ENCODE measurements at places on chromosomes 5 and 9.

DNA sequence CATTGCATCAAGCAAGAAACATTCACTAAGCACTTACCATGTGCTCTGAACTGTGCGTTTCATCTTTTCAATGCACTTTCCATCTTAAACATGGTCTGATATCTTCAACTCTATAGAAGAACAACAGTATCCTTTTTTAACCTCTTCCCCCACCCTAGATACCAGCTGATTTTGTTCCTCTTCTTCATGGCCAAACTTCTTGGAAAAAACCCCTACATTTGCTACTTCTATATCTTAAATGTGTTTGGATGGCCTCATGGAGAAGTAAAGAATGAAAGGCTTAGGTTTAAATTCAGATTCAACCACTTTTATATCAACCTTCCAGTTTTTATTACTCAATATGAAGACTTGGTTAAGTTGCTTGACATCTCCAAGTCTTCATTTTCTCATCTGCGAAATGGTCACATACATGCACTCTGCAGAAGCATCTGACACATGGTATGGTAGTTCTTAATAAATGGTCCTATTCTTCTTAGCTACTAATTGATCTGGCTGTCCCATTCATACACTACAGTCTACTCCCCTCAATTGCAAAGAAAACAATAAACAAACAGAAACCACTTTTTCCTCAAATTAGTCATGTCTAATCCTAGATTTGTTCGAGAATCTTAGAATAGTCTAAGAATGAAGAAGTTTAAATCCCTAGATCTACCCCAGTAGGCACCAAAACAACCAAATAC, 59.4 kb downstream of the FYB1 start:
- DNase-seq, result no peak

GRCh38 chr9:132673355-132673754, 3.1 kb downstream of the GTF3C4 start:
- DNase-seq, result no peak

- no peak for DNase-seq
These were observed 45.6 kb upstream of the SLC30A5 start for GRCh38 chr5:69048230-69048629.

GRCh38 chr9:120363697-120364096, 216.3 kb downstream of the CDK5RAP2 start:
- DNase-seq, result no peak

- no peak for DNase-seq
These were observed 15.7 kb upstream of the GRHPR start for GRCh38 chr9:37406603-37407401.

DNA sequence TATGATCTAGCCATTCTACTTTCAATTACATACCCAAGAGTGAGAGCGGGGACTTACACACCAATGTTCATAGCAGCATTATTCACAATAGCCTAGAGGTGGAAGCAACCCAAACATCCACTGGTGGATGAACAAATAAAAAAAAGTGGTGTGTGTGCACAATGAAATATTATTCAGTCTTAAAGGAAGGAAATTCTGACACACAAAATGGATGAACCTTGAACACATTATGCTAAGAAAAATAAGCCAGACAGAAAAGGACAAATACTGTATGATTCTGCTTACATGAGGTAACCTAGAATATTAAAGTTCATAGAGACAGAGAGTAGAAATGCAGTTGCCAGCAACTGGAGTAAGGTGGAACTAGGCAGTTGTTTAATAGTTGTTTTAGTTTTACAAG, 22.1 kb downstream of the ETF1 start:
- no peak for DNase-seq

DNA sequence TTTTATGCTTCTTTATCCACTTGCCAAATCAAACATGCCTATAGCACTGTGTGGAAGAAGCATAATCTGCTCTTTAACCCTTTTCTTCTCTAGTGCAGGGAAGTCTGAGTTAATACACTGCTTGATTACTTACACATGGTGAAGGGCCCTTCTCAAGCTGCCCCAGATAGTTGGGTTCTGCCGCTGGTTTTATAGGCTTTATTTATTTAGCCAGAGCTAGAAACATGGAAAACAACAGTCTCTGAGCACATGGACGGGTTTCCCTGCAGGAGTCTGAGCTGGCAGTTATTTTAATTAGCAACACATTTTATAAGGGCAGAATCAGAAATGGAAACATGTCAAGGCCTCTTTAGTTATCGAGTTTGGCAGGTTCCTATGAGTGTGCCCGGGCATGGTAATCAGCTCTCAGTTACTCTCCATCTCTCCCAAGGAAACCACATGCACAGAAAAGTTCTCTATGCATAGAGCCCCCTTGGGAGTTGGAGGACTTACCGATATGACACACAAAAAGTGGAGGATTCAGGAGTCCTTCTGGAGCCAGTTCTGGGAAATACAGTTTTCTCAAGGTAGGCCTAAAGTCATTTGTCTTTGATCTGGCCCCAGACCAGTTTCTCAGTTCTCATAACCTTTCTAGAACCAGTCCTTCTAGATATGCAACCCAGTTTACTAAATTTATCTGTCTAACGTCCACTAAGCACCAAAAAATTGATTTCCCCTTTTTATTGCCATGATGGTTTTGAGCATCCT, 564.8 kb downstream of the ACTL7B start:
- no peak for DNase-seq

GRCh38 chr5:148416921-148417320, 33.2 kb downstream of the FBXO38 start:
- DNase-seq, result no peak

- DNase-seq, result no peak
These were observed 526.5 kb downstream of the RAB3C start for GRCh38 chr5:59109383-59109782.

- DNase-seq, result no peak
These were observed 59.8 kb upstream of the ZBED3 start for GRCh38 chr5:77146896-77147295.

GRCh38 chr9:81827616-81828296, 100.5 kb upstream of the SPATA31D4 start:
- DNase-seq, result no peak

DNA sequence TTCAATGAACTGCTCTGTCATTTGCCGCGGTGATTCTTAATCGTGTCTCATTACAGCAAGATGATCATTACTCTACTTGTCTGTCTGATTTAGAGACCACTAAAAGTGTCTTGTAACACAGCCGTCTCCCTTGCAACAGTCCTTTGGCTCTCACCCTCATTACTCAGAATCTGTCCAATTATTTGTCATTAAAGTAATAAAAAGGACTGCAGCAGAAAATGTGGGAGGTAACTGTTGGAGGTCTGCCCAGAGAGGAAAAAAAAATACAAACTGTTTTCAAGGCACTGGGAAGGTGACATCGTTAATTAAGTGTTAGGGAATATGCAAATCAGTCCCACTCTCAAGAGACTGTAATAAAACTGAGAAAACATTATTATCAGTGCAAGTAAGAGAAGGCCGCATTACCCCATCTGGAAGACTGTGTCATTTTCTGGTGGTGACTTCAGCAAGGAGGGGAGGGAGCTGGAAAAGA, 281.0 kb downstream of the RASEF start:
- no peak for DNase-seq

GRCh38 chr5:119385536-119386128, 29.8 kb downstream of the TNFAIP8 start:
- no peak for DNase-seq

- DNase-seq, result no peak
These were observed 144.7 kb downstream of the TRPM6 start for GRCh38 chr9:74742792-74743730.

- DNase-seq, result no peak
These were observed 650 bp downstream of the MRRF start for GRCh38 chr9:122265149-122265915.

GRCh38 chr5:57871496-57871895, 388.9 kb upstream of the ACTBL2 start:
- DNase-seq, result no peak

DNA sequence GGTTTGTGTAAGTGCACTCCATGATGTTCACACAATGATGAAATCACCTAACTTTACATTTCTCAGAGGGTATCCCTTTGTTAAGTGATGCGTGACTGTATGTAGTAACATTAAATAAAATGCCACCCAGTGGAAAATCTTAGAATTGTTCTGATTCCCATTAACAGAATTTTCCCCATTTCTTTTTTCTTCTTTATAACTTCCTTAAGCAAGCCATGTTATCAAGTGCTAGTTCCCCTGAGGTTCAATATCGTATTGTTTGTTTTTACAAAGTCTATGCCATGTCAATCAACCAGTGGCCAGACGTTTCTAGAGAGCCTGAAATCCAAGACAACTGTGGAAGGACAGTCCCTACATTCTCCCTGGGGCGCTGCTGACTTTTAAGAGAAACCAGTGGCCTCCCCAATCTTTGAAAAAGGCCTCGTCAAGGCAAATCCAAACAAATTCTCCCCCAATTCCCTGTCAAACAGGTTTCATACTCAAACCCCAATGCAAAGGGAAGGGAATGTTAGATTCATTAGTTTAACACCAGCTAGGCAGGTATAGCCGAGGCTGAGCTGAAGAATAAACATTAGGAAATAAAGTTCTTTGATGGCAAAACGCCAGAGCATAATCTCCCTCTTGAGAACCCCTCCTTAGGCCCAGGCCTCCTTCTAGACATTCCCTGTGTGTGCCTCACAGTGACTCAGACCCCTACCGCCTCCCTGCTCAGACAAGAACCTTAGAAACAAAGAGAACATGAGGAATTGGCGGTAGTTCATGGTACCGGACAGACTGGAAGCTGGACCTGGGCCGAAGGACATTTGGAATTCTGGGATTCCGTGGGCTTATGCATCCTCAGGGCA, 198.7 kb downstream of the GNA14 start:
- DNase-seq, result no peak

- no peak for DNase-seq
These were observed 7.8 kb downstream of the NINJ1 start for GRCh38 chr9:93126151-93126781.

GRCh38 chr5:145846081-145846480, 10.9 kb upstream of the PRELID2 start:
- DNase-seq, result no peak

- DNase-seq, result no peak
These were observed 117.3 kb upstream of the LPCAT1 start for GRCh38 chr5:1641041-1641440.

DNA sequence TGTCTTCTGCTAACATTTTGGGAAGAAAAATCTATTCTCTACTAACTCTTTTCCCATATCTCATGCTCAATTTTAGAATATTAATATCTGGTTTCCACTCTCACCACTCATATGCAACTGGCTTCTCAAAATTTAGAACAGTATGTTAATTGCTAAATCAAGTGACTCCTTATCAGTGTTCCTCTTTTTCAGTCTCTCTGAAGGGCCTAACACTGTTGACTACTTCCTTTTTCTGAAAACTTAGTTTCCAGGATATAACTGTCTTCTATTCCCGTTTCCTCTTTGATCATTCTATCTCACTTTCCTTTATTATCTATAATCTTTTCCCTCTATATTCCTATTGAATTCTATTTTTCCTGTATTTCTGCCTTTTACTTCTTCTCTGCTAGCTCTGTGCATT, 1717.2 kb upstream of the C9orf72 start:
- no peak for DNase-seq

- DNase-seq, result peak; percentile 25
These were observed at the start of gene PCDHGA10 for GRCh38 chr5:141412854-141413539. PCDHGA10 (plus strand) TSS chr5:141412987; CDS start chr5:141413176, 189 bp downstream.

DNA sequence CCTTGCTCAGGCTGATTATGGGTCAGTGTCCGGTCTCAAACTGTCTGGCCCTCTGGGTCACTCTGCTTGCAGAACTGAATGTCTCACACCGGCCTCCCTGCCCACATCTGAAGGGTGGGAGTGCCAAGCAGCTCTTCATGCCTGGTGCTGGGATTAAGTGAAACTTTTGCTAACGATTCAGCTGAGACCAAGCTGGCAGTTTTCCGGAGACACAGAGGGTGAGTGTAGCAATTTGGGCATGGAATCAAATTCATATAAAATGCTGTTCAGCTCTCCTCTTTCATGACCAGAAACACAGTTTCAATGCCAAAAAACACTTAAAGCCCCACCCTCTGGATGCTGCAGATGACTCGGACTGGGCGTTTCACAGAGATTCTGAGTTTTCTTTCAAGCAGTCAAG, 207.5 kb downstream of the NXNL2 start:
- no peak for DNase-seq

GRCh38 chr9:20378851-20379250, 243.4 kb downstream of the MLLT3 start:
- DNase-seq, result no peak

DNA sequence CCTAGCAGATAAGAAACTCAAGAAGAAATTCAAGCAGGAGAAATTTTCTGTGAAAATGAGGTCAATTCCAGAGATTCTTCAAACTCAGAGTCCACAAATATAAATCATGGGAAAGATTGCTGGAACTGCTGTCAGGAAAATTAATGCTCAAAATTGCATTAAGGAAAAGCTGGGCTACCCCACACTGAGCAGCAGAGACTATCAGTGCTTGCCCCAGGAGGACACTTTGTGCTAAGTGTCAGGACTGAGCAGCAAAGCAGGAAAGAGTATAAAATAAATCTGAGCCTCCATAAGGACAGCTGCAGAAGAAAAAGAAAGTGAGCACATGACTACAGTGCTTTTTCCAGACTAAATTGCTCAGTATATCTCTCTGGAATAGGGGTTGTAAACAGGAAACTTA, 81.6 kb downstream of the RGS7BP start:
- DNase-seq, result no peak

DNA sequence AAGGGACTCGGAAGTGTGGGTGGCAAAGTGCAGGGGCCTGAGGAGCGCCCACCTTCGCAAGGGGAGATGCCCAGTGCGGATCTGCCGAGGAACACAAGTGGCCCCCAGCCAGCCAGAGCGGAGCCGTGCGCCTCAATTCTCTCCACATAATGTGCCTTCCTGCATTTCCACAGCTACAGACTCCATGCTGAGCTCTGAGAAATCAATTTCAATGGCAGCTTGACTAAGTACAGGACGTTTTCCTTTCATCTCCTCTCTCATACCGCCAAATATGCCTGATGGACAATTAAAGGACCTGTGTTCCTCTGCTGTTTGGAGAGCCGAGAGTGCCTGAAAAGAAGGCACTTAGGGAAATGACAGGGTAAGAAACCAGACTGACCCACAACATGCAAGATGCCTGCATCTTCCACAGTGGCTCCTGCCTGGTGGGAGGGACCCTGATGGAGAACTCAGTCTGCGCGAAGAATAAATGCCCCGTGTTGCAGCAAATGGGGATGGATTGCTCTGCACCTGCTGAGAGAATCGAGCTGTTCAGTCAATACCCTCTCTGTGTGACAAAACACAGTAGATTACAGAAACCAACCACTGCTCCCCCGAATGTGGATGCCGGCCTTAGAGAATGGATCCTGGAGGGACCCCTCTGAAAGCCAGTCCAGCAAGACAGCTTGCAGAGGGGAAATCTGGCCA, 38.6 kb upstream of the OLFM1 start:
- DNase-seq, result no peak

DNA sequence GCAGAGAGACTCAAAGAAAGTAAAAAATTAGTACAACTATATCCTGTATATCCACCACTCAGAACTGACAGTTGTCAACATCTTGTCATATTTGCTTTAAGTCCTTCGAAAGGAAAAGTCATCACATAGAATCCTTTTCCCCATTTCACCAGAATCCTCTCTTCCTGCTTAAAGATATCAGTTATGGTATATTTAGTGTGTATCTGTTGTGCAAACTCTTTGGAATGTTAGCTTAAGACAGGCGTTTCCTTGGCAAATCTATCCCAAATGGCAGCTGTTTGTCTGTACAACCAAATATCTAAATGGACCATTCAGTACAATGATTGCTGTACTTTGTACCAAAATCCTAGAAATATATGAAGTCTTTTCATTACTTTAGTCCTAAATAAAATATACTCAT, 98.5 kb downstream of the ITGA1 start:
- no peak for DNase-seq

GRCh38 chr9:32533336-32533735, 7.3 kb upstream of the RIGI start:
- no peak for DNase-seq

GRCh38 chr5:35626553-35626952, 8.9 kb downstream of the SPEF2 start:
- no peak for DNase-seq
